Skeletal muscle cell (primary cell): ENCODE measurements at places on chromosomes 4 and X.
A peak's percentile ranks its signal among the peaks of the same experiment; 100 is the strongest.

DNA sequence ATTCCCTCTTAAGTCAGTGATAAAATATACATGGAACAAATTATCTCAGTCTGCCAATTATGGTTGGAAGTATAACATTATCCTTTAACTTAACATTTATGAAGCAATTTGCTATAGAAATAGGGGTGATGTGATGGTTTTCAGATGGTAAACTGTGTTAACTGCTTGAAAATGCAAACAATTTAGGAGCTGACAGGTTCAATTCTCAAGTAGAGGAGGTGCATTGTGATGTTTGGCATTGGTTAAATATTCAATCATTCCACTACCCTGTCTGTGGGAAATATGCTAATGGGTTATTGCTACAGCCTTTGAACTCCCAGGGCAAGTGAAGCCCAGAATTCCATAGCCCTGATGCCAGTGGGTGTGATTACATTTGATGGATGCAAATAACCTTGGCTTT, 243.4 kb upstream of the GK2 start:
- no peak for DNase-seq

GRCh38 chr4:101953949-101954348, 163.4 kb downstream of the BANK1 start:
- peak; percentile 13 for DNase-seq

DNA sequence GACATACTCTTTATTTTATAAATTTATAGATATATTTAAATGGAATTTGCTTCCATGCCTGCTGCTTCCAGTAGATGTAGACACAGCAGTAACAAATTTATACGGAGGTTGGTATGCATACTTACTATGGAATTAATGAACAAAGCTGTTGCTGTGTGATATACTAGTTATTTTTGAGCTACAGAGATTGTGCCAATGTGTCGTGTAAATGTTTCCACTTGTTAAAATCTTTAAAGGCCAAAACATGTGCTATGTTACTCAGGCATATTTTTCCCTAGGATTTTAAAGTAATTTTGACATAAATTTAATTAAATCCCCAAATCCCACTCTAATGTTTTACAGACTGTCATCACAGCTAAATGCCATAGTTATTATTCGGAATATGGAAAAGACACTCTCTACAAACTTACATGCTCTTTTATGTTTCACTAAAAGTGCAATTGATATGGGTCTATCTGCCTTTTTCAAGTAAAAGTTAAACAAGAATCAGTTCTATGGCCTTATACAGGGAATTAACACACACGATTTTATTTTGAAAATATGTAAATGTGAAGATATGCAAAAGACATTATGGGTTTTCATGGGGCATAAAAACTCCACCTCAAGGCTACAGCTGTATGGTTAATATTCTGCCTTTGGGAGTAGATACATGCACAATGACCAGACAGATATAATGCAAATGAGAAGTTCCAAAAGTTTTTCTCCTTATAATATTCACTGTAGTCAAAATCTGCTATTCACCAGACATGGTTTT, 256.8 kb downstream of the FSTL5 start:
- DNase-seq, result no peak

GRCh38 chrX:110133735-110134370, 130.9 kb downstream of the TMEM164 start:
- DNase-seq, result no peak

GRCh38 chrX:152861116-152861515, 30.3 kb downstream of the NSDHL start:
- no peak for DNase-seq

GRCh38 chr4:128285085-128285997, 2.3 kb downstream of the PGRMC2 start:
- DNase-seq, result no peak

- DNase-seq, result no peak
Measured at GRCh38 chrX:41621222-41621723, 67.5 kb upstream of the GPR34 start.

- DNase-seq, result no peak
Measured at GRCh38 chr4:52676536-52676935, 17.4 kb upstream of the USP46 start.

- DNase-seq, result no peak
Measured at GRCh38 chrX:50100188-50100587, 100.6 kb downstream of the AKAP4 start.

DNA sequence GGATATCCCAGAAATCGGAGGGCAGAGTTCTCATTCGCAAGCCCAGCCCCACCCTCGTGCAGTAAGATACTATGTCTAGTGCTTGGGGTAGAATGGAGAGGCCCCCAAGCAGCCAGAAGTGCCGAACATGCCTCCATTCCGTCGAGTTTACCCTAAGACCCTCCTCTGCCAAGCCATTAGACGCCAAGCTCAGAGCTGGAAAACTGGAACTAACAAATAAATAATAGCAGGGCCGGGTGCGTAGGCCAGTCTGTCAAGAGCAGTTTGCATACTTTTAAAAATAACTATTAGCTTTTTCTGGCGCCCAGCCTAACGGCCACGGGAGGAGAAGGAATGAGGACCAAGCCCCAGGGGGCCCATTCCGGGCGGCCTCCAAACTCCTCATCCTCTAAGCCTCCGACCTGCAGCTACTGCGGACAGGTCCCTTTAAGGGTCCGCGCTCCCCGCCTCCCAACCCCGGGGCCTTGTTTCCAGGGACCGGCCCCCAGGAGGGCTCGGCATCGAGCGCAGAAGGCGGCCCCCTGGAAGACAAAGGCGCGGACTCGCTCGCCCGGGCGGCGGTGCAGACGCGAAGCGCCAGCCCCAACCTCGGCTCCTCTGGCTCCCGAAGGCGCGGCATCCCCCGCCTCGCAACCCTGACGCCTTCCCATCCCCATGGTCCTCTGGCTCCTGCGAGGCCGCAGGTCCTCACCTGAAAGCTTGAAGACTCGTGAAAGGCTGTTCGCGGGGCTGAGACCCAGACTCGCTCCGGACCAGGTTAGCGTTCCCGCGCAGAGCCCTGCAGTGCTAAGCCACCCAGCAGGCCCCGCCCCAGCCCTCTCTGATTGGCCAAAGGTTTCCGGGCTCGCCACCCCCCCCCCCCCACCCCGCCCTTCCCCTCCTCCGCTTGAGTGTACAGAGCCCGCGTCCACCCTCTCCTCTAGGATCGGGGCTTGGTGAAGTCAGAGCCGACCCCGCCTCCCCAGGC, at the start of gene TMSB15A:
Gene TMSB15A, minus strand, starts transcription at position 765 of the 967 bp plus-strand sequence.
- DNase-seq, result peak; percentile 8

DNA sequence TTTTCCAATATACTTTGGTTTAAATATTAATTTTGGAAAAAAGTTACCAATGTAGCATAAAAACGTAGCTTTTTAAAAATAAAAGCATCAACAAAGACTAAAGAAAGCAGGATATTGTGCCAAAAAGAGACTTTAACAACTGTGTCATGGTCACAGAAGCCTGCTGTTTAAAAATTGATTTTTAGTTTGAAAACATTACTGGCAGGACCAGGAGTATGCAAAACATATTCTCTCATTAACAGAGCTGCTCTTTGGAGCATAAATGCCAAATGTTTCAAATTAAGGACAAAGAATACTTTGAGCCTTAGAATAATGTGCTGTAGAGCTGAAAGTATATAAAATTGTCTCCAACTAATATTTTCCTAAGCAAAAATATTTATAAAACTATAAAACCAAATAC, 279.0 kb downstream of the ARAP2 start:
- no peak for DNase-seq

DNA sequence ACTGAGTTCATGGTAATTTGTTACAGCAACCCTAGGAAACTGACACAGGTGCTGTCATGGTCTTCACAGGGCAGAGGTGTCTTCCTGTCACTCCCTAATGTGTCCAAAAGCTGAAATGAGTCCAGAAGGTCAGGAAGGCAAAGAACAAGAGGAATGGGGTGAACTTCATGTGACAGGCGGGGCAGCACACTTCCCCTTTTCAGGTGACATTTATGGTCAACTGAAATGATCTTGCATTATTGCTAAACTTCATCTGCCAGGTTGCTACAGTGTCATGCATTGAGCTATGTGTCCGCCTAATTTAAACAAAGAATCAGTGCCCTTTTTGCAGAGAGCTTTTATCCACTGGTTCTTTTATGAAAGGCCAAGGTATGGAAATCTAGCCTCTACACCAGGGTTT, 15.9 kb upstream of the CCDC149 start:
- no peak for DNase-seq

GRCh38 chrX:34612036-34612435, 45.0 kb downstream of the TMEM47 start:
- no peak for DNase-seq

DNA sequence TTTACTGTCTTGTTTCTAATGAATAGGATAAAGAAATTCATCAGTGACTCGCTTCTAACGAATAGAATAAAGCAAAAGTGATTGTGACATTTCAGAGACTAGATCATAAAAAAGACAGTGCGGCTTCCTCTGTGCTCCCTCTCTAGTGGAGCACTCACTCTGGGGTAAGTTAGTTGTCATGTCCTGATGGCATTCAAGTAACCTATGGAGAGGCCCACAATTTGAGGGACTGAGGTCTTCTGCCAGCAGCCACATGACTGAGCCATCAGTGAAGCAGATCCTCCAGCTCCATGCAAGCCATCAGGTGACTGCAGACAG, 72.4 kb downstream of the YIPF6 start:
- no peak for DNase-seq

- DNase-seq, result no peak
Measured at GRCh38 chrX:130994671-130995070, 63.5 kb upstream of the ARHGAP36 start.

- DNase-seq, result no peak
Measured at GRCh38 chr4:97585274-97585673, 558.0 kb downstream of the STPG2 start.

DNA sequence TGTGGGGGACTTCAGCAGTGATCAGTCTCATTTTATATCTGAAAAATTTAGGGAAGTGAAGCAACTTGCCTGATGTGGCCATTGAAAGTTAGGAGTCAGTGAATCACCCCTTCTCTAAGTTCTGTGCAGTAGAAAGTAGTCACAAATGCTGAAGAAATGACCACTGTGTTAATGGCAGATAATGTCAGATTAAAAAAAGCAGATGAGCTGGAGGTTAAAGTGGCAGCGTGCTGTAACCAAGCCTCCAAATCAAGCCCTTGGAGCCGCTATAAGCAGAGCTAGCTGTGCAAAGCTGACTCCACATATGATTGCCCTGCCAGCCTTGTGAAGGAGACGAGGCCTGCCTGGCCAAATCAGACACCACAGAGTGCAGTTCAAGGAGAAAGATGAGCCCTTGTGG, 39.2 kb upstream of the PDE5A start:
- no peak for DNase-seq

DNA sequence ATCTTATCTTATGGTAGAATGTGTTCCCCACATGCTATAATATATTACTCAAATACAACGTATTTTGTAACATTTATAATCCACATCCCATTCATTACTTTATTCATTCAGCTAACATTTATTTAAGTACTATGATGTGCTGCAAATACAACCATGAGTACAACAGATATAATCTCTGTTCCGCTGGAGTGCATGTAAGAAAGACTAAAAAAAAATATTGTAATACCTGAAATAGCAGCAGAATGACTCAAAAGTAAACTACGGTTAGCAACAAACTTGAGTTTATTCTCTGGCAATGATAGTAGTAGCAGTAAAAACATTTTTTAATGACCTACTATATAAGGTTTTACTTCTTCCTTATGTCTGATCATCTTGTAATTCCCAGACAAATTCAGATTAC, 1776.3 kb downstream of the STIM2 start:
- no peak for DNase-seq

- no peak for DNase-seq
Measured at GRCh38 chrX:64580605-64581004, 185.4 kb upstream of the MTMR8 start.

GRCh38 chr4:117376692-117377091, 291.3 kb upstream of the TRAM1L1 start:
- DNase-seq, result no peak

GRCh38 chrX:72255445-72255844, 16.6 kb upstream of the ERCC6L start:
- DNase-seq, result no peak

GRCh38 chr4:45629717-45630116, 494.1 kb downstream of the GABRG1 start:
- DNase-seq, result no peak
